Upper lobe of right lung (tissue), 1 donor: ENCODE measurements at places on chromosomes 7 and 10. TPM values are rescaled to one million over a fixed set of nuclear protein-coding genes. Genes with fewer than 3 reads are reported as not detected.
A peak's percentile ranks its signal among the peaks of the same experiment; 100 is the strongest.

- no peak for DNase-seq
These were observed 394.6 kb downstream of the SDK1 start for GRCh38 chr7:3695602-3696001.

- no peak for DNase-seq
These were observed 102.8 kb downstream of the PLPP4 start for GRCh38 chr10:120559800-120560199.

- no peak for DNase-seq
These were observed 45.5 kb downstream of the VOPP1 start for GRCh38 chr7:55526770-55527169.

GRCh38 chr10:129272176-129272575 lies 194.9 kb upstream of the MGMT start:
- no peak for DNase-seq

- no peak for DNase-seq
These were observed 24.4 kb downstream of the GPR141 start for GRCh38 chr7:37707754-37708485.

DNA sequence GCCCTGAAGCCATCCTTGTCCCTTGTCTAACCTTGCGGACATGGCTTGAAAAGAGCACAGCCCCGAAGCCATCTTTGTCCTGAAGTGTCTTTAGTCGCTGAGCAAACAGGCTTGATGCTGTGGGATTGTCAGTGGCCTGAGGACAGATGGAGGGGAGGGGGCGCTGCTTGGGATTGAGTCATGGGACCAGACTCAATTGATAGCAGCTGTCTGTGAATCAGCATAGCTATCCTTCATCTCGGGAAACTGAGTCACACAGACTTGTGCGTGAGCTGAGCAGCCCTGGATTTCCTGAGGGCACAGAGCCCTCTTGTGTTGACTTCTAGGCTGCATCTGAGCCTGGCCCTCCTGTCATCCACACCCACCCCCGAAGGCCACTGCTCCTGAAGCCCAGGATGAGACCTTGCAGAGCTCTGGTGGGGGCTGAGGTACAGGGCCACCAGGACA lies 14.4 kb downstream of the MYO1G start:
- no peak for DNase-seq

DNA sequence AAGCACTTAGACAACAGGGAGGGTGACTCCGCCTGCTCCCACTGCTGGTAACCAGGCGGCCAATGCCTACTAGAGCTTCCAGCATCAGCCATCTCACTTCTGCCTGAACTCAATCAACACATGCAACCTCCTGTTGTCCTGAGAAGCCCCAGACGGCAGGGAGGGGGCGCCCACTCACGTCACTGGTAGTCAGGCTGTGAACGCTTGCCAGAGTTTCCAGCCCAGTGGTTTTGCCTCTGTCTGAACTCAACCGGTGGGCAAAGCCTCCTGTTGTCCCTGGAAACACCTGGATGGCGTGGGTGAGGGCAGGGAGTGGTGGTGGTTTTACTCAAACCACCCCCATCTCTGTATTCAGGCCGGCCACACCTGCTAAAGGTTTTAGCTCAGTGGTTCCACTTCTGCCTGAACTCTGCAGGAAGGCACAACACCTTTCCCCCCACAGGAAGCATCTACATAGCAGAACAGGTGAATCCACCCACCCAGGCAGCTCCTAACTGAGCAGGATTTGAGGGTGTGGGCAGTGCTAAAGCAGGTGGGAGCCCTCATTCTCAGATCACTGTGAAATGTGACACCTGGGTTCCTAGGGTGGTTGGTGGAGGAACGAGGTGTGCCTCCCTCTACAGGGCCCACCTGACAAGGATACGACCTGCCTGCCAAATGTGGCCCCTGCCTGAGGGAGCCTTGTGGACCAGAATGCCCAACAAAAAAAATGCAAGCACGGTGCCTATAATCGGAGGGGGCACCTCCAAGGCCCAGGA lies 563.0 kb upstream of the SEMA3D start:
- no peak for DNase-seq

DNA sequence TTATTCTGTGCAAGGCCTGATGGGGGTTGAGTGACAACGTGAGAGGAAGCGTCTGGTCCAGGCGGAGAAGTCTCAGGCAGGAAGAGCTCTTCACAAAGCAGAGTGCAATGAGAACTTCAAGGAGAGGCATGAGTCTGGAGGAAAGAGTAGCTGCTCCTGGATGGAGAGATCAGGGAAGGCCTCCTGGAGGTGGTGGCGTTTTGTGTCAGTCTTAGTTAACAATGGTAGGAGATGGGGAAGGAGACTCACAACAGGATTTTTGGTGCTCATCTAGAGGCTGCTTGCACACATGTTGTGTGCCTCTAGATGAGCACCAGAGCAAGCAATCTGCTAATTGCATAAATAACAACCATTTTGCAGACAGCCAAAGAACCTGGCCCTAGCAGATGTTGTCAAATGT lies 442.8 kb upstream of the PODXL start:
- no peak for DNase-seq

GRCh38 chr7:78018641-78019446 lies 220.3 kb downstream of the PHTF2 start:
- peak; percentile 69 for DNase-seq

- no peak for DNase-seq
These were observed 20.7 kb upstream of the CFTR start for GRCh38 chr7:117458977-117459583.

DNA sequence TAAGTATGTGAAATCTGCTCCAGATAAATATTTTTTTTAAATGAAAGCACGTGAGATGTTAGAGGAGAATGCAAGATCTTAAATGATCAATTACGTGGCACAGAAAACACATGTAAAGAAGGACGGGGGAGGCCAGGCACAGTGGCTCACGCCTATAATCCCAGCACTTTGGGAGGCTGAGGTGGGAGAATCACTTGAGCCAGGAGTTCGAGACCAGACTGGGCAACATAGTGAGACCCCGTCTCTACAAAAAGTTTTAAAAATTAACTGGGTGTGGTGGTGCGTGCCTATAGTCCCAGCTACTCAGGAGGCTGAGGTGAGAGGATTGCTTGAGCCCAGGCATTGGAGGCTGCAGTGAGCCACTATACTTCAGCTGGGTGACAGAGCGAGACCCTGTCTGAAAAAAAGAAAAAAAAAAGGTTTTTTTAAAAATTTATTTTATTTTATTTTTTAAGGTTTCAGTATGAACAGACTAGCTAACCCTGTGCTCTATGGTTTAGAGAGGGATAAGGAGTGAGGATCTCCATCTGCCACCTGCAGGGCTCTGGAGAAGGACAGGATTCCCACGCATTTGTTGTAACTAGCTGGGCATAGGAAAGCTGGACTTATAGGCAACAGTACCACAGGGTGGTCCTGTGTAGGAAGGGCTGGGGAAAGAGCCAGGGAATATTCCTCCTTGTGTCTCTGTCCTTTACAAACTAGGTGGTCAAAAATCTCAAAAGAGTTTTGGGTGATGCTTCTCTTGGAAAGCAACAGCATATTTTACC lies 113.2 kb downstream of the SPAG6 start:
- DNase-seq = no peak

DNA sequence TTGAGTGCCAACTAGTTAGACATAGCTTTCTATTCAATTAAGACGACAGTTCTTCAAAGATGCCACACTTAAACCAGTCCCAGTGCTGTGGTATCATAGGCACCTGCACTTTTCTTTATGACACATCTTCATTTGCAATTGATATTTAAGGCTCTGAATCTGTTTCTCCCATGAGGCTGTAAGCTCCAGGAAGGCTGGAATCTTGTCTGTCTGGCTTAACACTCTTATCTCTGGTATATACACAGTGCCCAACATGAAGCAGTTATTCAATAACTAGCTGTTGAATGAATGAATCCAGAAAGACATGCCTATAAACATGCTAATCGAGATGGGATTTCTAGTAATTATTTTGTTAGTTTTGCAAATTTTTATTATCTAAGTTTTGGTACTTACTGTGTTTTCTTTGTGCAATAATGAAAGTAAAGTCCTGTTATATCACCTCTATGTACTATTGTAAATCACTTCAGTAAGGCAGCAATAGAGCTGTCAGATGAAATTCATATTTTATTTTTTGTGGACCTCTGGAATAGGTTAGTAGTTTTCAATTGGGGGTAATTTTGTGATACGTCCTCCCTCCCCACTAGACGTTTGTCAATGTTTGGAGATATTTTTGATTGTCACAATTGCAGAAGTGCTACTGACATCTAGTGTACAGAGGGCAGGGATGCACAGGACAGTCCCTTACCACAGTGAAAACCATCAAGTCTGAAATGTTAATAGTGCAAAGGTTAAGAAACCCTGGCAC lies 51.3 kb upstream of the STEAP4 start:
- no peak for DNase-seq

GRCh38 chr10:62550173-62550572 lies 176.0 kb downstream of the ZNF365 start:
- DNase-seq = no peak

DNA sequence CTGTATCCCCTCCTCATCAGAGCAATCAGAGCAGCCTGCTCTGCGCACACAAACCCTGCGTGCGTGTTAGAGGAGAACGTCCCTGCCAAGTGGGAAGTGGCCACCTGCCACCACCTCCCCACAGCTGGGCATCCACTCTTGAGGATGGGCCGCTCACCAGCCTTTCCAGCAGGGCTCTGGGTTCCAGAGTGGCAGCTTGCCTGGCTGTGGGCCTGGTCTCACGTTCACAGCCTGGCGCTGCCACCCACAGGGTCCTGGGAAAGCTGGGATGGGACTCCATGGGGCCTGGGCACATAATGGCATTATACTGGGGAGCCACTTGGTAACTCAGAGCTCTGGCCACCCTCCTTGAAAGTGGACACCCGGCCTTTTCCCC lies 151.1 kb upstream of the PPP2R2D start:
- DNase-seq = no peak

DNA sequence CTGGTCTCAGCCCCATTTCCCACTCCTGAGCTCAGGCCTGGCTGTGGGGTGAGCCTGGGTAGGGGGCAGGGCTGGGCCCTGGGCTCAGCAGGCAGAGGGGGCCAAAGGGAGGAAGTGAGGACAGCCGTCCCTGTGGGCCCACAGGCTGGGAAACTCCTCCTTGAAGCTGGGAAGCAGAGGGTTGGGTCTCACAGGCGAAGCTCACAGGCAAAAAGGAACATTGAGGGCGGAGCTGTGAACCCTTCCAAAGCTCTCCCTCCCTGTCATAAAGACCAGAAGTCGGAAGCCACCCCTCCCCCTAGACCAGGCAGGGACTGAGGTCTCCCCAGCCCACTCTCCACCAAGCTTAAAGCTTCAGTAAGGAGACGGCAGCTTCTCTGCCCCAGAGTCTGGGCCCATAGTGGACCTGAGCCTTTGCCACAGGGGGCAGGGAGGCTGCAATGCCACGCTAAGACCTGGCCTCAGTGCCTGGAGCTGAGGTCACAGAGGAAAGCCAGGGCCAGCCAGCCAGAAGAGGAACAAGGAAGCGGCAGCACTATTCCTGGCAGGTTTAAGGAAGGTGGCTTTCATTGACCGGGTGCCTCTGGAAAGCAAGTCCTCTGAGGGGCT lies 1.0 kb upstream of the KCP start:
- DNase-seq = peak; percentile 57

GRCh38 chr10:73404690-73405089 lies 9.2 kb downstream of the ANXA7 start:
- DNase-seq = no peak

DNA sequence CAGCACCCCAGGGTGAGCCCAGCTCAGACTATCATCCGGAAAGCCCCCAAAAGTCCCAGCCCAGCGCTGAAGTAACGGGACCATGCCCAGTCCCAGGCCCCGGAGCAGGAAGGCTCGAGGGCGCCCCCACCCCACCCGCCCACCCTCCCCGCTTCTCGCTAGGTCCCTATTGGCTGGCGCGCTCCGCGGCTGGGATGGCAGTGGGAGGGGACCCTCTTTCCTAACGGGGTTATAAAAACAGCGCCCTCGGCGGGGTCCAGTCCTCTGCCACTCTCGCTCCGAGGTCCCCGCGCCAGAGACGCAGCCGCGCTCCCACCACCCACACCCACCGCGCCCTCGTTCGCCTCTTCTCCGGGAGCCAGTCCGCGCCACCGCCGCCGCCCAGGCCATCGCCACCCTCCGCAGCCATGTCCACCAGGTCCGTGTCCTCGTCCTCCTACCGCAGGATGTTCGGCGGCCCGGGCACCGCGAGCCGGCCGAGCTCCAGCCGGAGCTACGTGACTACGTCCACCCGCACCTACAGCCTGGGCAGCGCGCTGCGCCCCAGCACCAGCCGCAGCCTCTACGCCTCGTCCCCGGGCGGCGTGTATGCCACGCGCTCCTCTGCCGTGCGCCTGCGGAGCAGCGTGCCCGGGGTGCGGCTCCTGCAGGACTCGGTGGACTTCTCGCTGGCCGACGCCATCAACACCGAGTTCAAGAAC lies 1.1 kb downstream of the VIM start:
- DNase-seq = peak; percentile 91

DNA sequence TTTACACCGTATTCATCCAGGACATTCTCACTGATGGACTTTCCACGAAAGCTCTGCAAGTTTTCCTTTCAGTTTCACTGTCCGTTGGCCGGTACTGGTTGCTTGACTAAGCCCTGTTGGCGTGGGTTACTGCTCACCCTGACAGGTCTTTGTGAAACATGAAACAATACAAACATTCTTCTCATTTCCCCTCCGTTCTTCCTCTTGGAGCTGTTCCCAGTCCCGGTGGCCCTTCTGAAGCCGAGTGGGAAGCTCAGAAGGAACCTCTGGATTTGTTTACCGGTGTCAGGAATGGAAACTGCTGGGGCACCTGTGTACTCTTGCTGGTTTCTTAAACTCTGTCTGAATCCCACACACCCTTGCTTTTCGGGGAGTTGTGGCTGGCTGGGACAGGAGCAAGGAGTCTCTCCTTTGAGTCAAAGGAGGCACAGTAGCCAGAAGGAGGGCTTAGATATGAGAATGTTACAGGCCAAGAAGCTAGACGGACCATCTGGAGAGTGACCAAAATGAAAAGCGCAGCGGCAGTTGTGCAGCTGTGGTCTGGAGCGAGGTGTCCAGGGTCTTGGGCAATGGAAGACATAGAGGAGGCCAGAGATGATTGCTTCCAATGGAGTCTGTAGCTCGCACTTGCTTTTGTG lies 45.7 kb downstream of the LYZL2 start:
- DNase-seq = no peak

- no peak for DNase-seq
These were observed 80.0 kb downstream of the FBXL13 start for GRCh38 chr7:102994567-102994966.

GRCh38 chr10:113992471-113993011 lies 51.1 kb upstream of the ADRB1 start:
- DNase-seq = no peak

- no peak for DNase-seq
These were observed 972 bp downstream of the PHYH start for GRCh38 chr10:13298748-13299436.

CALHM2 gene
- total RNA-seq = 29.4 TPM

SPDYE16 gene
- total RNA-seq = 0.90 TPM

PBLD gene
- 2.3 TPM for total RNA-seq

SH2B2 gene
- total RNA-seq = 13.2 TPM

NXPH1 gene
- total RNA-seq = not detected

EN2 gene
- total RNA-seq = not detected

ARMC10 gene
- total RNA-seq = 33.3 TPM

JMJD1C gene
- 84.2 TPM for total RNA-seq

GPR141 gene
- total RNA-seq = 4.0 TPM

PTTG1IP2 gene
- not detected for total RNA-seq
